ENCODE measurements at places on chromosomes 12 and 14.
A peak's percentile ranks its signal among the peaks of the same experiment; 100 is the strongest.

- DNase-seq, result no peak
Observed at GRCh38 chr14:83356080-83356479, 1822.4 kb upstream of the SEL1L start.

DNA sequence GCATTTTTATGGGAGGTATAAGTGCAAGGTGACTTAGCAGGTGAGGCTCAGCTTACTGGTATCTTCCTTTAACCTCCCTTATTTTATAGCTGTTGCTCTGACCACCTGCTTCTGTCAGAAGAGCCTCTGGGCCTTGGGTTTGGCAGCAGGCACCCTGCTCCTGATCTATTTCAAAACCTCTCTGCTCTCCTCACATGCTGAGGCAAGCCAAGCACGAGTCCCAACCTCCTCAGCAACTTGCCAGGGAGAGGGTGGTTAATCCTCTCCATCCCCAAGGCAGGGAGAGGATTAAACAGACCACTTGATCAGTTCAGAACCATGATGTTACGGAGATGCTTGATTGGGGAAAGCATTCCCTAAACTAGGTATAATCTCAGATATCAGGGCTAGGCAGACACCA lies 5.4 kb downstream of the PLEKHH1 start:
- no peak for DNase-seq

DNA sequence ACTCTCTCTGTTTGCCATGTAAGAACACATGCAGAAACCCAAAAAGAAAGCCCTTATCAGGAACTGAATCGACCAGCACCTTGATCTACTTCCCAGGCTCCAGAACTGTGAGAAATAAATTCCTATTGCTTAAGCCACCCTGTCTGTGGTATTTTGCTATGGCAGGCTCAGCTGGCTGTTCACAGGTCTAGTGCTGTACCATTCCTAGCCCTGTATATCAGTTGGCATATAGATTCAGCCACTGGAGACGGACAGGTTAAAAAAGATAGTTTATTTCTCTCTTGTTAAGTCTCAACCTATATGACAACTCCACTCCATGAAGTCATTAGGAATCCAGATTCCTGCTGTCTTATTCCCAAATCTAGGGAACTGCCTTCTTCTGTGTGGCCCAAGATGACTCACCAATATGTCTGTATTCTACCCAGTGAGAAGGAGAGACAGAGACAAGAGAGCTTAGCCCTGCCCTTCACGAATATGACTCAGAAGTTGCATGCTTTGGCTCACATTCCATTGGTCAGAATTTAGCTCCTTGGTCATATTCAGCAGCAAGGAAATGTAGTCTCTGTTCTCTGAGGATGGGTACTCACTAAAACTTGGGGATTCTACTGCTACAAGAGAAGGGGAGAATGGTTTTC lies 57.0 kb downstream of the PLEKHG7 start:
- DNase-seq, result no peak

- DNase-seq, result peak; percentile 7
Observed at GRCh38 chr12:52514471-52515318, 5.5 kb downstream of the KRT5 start.

GRCh38 chr12:124542021-124542949 lies 25.1 kb downstream of the NCOR2 start:
- no peak for DNase-seq

DNA sequence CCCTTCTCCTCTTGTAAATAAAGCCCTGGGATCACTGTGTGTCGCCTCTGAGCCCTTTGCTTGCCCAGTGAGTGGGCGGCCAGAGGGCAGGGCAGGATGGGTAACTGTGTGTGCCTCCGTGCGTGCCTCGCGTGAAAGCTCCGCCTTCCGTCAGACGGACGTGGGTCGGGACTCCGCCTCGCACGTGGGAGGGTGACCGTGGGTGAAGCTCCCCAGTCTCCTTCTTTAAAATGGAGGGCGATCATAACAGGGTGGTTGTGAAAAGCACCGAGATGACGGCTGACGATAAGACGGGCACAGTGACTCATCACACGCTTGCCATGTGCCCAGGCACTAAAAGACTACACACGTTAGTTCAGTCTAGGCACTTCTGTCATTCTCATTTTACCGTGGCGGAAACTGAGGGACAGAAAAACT lies 9.2 kb downstream of the PHB2 start:
- DNase-seq, result no peak

DNA sequence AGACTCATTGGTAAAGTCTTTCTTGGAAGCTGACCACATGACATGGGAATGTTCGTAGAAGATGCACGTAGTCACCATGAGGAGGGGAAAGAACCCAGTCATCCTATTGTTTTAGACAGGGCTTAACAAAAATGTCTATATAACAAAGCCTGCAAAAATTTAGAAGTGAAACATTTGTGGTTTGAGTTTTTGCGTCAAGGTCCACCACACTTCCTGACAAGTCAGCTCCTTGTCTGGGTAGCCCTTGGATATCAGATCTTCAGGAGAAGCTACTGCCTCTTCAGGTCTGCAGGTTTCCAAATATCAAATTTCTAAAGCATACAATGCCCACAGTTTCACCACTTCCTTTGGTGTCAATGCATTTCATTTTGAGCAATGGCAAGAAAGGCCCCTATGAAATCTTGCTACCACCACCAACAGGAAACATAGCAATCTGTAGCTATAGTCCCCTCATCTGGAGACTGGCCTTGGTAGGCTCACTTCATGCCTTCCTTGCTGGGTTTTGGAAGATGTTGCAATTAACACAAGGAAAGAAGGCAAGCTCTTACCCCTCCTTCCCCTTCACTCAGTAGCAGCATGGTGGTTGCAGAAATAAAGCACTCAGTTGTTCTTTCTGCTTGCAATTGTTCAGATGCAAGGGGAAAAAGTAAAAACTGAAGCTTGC lies 235.2 kb downstream of the PCNX1 start:
- DNase-seq, result no peak

DNA sequence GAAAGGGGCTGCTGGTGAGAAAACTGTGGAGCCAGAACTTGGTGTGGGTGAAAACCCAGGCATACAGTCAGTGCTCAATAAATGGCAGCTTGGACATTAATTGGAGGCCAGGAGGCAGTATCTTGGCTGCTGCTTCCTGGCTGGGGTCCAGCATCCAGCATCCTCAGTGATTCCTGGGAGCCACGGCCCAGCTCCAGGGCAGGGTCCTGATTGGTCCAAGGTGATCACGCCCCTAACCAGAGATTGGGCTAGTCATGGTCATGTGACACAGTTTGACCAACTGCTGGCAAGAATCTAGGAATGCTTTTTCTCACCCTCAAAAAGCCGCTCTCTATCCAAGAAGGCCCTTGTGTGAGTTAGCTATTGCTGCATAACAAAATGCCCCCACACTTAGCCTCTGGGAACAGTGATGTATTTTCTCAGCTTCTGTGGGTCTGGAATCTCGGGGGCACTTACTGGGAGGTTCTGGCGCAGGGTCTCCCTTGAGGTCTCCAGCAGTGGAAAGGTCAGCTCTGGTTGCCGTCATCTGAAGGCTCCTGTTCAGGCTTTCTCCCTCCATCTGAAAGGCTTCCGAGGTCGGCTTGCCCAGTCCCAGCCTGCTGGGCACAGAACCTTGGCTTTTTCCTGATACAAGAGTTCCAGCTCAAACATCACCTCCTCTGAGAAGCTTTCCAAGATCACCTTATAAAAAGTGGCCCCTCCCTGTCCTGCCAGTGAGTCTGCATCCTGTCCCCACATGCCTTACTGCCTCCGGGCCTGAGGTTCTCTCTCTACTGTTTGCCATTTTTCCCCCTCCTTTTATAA lies 119.2 kb upstream of the NCOR2 start:
- no peak for DNase-seq

DNA sequence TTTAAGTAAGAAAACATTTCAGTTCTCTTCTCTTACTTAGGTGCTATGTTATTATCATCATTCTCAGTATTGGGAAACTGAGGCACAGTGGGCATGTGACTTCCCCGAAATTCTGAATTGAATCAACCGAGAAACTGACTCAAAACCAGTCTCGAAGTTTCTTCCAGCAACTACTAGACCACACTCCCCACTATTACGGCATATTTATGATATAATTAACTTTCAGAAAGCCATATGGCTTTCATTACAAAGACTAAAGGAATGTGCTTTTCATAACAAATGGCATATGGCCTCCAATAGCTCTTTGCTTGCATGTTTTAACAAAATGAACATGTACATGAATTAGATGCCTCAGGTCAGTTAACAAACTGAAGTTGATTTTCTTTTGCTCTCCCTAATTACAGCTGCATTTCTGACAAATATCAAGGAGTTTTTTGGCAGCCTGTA lies 182.9 kb upstream of the SLC38A2 start:
- DNase-seq, result no peak

DNA sequence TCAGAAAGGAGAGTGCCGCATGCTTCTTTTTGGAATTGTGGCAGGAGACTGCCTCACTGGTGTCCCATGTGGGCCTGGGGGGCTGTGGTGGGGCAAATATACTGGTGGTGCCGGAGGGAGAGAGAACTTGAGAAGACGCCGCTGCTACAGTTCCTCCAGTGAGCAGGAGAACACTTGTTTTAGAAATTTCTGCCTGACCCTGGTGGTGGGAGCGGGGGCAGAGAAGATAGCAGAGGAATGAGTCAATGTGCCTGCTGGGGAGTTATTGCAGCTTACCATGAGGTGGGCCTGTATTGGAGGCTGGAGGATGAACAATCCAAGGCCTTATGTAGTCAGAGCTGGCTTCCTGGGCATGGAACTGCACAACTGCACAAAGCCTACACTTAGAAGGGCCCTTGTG lies 211.8 kb downstream of the SNAPC1 start:
- no peak for DNase-seq

DNA sequence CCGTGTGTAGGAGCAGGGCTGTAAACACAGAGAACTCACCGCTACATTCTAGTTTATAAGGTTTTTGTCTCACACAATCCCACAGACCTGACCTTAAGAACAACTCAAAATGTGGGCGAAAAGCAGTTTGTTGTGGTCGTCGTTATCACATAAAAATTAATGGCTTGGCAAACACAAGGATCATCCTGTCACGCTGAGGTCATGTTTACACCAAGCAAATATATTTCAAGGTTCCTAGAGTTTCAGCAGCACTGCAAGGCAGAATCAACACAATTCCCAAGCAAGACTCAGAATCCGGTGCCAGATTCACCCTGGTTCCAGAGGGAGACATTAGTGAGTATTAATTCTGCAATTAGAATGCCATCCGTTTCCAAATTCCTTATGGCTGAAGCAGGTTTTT lies 30.1 kb upstream of the MAP1LC3B2 start:
- no peak for DNase-seq

DNA sequence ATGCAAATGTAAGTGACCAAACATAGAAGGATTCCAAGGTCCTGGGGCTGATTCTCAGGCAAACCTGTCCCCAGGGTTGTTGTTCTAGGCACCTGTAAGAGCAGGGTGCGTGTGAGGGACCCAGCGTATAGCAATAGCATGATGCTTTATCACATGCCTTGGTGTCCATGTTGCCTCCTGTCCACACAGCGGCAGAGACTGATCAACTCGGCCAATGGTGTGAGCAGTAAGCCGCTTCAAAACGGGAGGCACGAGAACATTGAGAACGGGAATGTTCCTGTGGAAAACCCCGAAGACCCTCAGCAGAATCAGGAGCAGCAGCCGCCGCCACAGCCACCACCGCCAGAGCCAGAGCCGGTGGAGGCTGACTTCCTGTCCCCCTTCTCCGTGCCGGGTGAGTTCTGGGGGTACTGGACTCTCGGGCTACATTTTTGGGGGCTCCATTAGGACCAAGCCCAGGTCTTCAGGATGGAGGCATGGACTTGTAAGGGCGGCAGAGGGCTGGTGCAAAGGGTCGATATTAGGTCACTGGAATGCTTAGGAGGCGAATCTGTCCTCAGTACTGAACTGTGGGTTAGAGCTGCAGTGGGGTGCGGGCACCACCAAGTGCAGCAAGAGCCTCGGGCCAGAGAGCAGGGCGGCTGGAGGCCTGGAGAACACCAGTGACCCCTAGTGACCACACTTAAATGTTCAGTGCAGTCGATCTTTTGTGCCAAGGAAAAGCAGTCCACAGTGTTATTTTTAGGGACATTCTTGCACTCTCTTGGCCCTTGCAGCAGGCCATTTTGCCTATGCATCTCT lies 57.2 kb upstream of the RIN3 start:
- peak; percentile 34 for DNase-seq

DNA sequence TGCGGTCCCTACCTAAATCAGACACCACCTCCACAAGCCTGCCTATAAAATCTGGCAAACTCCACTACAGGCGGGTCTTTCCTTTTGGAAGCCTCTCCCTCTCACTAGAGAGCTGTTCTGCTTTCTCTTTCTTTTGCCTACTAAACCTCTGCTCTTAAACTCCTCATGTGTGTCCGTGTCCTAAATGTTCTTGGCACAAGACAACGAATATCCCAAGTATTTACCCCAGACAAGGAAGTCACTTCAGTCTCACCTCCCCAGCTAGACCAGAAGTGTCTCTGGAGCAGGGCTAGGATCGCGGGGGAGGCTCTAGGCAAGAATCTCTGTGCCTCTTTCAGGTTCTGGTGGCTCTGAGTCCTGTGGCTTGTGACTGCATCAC lies 37.2 kb upstream of the FICD start:
- no peak for DNase-seq

DNA sequence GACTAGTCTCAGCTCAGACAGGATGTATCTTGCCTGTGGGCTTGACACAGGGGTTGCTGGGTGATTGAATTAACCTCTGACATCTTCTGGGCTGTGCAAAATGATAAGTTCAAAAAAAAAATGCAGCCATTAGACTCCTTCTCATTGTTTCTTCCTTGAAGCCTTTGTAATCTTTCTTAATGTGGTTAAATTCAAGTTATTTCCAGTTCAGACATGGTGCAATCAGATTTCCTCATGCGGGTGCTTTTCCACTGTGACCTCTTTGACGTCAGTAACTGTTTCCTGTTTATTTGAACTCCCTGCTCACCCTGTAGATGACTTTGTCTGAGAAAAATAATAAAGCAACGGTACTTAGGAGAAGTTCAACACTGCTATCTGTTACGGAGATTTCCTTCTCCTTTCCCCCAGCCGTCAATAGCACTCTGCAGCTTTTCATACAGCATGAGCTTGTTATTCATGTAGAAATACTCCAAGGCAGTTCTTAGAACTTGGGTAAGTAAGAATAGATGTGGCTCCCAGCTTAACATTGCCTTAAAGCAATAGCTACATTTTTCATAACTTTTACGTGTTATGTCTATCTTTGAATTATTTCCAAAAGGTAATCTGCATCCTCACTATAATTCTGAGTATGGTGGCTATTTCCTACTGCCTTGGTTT lies 155.5 kb downstream of the PRKCH start:
- DNase-seq, result no peak

DNA sequence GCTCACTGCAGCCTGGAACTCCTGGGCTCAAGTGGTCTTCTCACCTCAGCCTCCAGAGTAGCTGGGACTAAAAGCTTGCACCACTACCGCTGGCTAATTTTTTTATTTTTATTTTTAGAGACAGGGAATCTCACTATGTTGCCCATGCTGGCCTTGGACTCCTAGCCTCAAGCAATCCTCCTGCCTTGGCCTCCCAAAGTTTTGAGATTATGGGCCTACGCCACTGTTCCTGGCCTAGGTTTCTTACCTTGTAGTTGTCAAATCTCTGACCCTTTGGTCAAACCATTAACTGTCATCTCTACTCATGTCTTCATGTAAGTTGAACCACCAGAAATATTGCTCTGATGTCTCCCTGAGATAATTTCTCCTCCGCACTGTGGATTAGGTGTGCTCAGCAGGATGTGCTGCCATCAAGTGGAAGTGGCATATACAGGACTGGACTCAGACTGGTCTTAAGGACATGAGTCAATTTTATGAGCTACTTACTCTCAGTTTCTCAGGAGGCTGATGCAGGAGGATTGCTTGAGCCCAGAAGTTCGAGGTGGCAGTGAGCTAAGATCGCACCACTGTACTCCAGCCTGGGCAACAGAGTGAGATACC lies 28.5 kb downstream of the ACTR6 start:
- DNase-seq, result no peak

GRCh38 chr14:89215531-89215930 lies 201.5 kb downstream of the FOXN3 start:
- DNase-seq, result no peak

- DNase-seq, result no peak
Observed at GRCh38 chr12:13956060-13956590, 25.3 kb downstream of the GRIN2B start.
